Hematopoietic multipotent progenitor cell treated with erythropoietin and hydrocortisone succinate and interleukin-3 and kit ligand, for 17 days (in vitro differentiated cells): ENCODE measurements at places on chromosomes 6 and 20.

DNA sequence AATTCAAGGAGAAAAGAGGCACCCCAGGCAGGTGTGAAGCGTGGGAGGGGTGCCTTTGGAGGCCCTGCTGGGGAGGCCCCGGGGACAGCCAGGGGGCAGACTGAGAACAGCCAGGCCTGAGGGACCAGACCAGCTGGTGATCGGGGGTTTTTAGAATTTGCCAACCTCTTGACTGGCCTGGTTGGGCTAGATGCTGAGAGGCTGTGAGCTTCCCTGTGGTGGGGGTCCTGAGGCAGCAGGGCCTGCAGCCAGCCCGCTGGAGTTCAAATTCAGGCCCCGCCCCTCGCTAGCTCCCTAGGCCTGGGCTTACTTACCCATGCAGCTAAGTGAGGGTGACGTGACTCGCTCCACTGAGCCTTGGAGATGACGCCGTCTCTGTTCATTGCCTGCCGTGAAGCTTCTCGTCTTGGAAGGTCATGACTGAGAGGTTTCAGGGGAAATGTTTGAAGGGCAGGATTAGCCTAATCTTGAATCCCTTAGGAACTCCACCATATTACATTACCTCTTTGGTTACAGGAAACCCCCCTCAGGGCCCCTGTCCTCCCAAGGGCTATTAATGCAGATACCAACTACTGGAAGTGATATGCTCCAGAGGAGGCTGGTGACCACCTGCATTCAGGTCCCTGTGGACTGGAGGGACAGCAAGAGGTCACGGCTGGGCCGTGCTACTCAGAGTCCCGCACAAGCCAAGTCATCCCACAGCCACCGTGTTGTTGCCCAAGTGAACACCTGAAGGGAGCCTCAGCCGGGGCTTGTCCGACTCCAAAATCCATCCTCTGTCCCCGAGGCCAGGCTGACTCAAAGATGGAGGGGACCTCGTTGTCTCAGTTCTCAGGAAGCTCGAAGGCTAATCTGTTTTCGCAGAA lies 73.9 kb upstream of the DUSP22 start:
- DNase-seq: no peak

DNA sequence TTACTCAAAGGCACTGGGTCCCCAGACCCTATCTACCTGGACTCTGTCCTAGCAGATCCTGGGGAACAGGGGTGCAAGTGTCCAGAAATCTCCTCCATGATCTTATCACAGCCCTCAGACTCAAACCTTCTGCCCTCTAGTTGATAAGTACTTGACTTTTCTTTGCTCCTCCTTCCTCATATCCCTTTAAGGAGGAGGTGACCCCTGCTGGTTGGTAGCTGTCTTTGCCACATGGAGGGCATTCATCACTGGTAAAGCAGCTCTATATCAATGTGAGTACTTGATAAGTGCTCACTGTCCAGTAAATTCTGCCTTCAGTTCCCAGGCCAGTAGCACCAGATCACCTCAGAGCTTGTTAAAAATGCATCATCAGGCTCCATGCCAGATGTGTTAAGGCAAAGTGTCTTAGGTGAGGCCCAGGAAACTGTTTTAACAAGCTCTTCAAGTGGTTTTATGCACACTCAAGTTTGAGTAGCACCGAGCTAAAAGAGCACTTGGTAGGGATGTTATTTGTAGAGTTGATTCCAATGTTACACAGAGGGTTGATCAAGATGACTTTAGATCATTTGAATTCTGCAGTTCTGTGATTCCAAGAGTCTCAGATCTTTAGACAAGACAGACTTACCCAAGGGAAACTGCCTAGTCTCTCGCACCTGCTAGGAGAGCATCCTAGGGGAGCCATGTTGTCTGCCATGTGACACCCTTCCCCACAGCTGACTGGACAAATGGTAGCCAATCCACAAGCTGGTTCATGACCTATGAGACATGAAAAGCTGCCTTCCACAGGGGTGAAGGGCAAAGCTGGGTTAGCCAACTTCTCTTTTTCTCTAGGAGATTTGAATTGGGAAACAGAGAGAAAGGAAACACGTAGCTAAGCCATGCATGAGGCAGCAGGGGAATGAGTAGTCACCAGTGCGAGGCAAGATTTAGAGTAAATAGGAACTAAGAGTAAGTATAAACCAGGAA lies 18.6 kb downstream of the TREML2 start:
- peak; percentile 60 for DNase-seq

- no peak for DNase-seq
Observed at GRCh38 chr6:87558446-87558845, 31.3 kb downstream of the RARS2 start.

DNA sequence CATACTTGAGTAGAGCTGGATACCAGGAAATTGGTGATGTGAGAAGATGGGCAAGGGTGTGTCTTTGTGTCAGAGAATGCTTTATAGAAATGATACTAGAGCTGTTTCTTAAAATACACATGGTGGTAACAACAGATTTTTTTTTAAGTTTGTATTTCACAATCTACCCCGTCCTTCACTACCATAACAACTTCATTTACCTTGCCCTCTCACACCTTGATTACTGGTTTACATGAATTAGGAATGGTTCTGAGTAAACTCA lies 45.4 kb downstream of the RARS2 start:
- no peak for DNase-seq

DNA sequence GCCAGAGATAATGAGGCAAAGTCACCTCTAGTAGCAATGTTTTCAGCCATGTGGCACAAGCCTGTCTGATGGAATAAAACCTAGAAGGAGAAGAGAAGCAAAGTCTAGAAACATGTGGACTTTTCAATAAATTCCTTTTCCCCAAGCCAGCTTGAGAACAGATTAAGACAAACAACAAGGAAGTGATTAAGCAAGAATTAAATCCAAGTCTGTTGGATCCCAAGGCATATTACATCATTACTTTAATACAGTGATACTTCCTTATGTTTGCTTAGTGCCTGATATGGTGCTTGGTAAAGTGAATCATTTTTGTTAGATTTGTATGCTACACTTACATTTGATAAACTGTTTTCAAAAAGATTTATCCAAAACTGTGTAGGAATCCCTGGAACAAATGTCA lies 260.3 kb upstream of the FAM83B start:
- no peak for DNase-seq

DNA sequence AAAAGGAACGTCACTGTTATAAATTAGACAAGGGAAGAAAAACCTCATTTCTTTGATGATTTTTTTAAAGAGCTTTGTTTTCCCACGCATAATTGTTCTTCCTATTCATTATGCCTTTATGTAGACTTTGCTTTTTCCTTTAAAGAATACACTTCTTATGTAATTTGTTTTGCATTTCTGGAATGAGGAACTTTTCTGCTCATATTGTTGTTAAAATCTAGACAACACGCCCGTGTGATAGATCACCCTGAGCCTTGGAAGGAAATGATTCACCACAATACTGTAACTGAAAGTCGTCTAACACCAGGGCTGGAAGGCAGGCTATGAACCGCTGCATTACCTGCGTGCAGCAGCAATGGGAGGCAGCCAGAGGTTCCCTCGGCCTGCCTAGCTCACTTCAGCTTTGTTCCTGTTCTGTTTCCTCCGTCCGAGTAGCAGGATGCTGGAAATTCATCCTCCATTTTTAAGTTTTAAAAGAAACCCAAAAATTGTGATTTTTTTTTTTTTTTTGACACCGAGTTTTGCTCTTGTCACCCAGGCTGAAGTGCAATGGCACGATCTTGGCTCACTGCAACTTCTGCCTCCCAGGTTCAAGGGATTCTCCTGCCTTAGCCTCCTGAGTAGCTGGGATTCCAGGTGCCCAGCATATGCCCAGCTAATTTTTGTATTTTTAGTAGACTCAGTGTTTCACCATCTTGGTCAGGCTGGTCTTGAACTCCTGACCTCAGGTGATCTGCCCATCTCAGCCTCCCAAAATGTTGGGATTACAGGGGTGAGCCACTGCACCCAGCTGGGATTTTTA lies 49.6 kb upstream of the ZNF217 start:
- no peak for DNase-seq

GRCh38 chr6:55023230-55023629 lies 151.1 kb upstream of the HCRTR2 start:
- no peak for DNase-seq

- DNase-seq: no peak
Observed at GRCh38 chr20:3981132-3981452, 34.3 kb downstream of the RNF24 start.

DNA sequence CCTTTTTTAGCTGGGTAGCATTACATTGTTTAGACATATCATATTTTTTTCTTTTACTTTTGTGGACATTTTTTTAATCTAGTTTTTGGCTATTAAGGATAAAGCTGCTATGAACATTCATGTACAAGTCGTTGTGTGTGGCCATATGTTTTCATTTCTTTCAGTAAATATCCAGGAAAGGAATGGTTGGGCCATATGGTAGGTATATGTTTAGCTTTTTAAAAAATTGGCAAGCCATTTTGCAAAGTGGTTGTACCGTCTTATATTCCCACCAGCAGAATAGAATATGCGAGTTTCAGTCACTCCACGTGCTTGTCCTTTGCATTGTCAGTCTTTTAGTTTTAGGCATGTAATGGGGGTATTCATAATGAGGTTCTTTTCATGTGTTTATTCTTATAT lies 106.3 kb upstream of the NOX3 start:
- DNase-seq: no peak

GRCh38 chr20:43949741-43950618 lies 35.3 kb downstream of the TOX2 start:
- DNase-seq: no peak

GRCh38 chr6:44896701-44897100 lies 431.4 kb upstream of the RUNX2 start:
- DNase-seq: no peak

- no peak for DNase-seq
Observed at GRCh38 chr6:87282743-87283142, 39.6 kb upstream of the SMIM8 start.

GRCh38 chr6:13283331-13283730 lies 45.0 kb downstream of the TBC1D7 start:
- DNase-seq: no peak

GRCh38 chr6:144104488-144104887 lies 9.1 kb upstream of the SF3B5 start:
- DNase-seq: no peak

DNA sequence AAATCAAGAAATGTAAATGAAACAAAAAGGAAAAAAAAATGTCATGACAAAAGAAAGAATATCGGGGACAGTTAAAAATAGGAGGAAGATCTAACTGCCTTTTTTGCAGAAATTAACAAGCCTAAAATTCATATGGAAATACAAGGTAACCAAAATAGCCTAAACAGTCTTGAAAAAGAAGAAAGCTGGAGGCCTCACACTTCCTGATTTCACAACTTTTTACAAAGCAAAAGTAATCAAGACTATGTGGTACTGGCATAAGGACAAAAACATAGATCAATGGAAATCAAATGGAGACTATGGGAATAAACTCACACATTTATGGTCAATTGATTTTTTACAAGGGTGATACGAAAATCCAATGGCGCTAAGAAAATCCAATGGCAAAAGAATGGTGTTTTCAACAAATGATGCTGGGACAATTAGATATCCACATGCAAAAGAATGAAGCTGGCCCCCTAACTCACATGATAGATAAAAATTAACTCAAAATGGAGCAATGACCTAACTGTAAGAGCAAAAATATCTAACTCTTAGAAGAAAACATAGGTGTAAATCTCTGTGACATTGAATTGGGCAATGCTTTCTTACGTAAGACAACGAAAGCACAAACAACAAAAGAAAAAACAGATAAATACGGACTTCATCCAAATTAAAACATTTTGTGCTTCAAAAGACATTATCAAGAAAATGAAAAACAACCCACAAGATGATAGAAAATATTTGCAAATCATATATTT lies 24.5 kb downstream of the MAP3K5 start:
- DNase-seq: no peak

DNA sequence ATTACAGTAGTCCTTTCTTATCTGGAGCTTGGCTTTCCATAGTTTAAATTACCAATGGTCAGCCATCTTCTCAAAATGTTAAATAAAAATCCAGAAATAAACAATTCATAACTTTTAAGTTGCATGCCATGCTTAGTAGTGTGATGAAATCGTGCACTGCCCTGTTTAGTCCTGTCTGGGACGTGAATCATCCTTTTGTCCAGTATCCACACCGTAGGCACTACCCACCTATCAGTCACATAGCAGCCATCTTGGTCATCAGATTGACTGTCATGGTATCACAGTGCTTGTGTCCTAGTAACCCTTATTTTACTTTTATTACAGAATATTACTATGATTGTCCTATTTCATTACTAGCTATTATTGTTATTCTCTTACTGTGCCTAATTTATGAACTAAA lies 924.1 kb downstream of the EYS start:
- no peak for DNase-seq

GRCh38 chr6:115363379-115363778 lies 697.3 kb downstream of the FRK start:
- no peak for DNase-seq

- DNase-seq: no peak
Observed at GRCh38 chr20:25325073-25325472, 65.6 kb downstream of the ABHD12 start.

DNA sequence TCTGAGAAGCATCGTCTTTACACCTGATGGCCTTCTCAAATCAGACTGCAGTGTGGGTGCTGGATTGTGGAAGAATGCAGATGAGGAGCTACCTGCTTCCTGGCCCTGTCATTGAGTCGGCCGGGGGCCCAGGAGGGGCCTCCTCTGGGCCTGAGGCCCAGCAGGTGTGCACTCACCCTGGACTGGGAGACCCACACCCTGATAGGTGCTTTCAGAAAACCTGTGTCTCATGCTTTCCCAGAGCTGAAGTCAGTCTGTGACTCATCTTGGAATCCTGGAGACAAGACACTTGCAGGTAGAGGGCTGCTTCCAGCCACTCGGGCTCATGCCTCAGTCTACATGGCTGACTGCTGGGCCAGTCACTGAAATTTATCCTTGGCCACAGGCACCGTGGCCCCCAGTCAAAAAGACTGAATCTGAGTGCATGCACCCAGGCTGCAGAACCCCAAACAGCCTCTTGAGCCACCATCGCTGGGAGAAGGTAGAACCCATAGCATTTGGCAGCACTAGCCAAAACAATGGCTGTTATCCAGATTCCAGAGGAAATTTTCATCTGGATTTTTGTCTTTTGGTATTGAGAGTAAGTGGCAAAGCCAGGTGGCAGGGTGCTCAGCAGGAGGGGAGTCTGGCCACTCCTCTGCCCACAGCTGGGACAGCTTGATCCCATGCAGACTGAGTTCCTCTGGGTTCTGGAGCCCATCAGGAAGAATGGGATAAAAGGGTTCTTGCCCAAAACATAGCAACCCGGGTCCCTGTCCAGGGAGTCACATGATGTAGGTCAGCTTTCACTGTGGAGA lies 182.0 kb upstream of the CST7 start:
- no peak for DNase-seq

DNA sequence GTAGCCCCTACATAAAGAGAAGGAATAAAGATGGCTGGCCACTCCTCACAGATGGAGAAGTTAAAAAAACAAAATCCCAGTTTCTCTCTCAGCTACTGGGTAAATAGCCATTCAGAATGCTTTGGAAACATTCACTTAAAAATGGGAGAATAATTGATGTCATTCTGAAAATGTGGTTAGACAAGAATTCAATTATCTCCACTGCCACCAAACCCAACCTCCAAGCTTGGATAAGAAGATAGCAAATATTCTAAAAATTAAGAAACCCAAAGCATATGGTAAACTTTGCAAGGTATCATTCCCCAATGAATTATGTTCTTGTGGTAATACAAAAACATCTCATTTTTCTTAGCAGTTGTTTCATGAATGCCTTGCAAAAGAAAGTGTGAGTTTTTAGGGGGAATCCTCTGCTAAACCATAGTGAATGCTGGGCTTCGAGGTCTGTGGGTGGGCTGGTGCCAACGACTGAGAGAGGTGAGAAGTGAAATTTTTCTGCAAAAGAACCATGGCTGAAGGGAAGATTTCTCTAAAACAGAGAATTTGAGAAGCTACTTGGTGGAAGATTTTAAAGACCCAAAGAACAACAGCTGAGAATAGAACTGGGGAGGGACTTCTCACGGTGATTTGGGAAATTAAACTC lies 497.9 kb upstream of the JARID2 start:
- no peak for DNase-seq
